RCC 7860 (cell line): ENCODE measurements at places on chromosomes 2 and 18.

- no peak for DNase-seq
Measured at GRCh38 chr2:215994911-215995310, 18.4 kb downstream of the MREG start.

DNA sequence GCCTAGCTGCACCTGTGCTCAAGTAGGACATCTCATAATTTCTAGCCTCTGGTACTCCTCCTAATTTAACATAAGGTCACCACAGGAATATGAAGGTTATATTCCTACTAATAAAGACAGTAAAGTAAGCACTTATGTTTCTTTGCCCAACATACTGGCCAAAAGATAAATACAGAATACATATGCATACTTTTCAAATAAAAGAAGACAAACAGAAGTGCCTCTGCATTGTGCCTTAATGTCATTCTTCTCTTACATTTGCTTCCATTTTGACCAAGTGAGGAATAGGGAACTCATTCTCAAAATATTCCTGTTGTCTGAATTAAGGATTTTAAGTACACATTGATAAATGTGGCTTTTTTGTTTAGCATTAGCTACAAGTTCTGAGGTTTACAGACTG lies 5.6 kb downstream of the BCL11A start:
- no peak for DNase-seq

DNA sequence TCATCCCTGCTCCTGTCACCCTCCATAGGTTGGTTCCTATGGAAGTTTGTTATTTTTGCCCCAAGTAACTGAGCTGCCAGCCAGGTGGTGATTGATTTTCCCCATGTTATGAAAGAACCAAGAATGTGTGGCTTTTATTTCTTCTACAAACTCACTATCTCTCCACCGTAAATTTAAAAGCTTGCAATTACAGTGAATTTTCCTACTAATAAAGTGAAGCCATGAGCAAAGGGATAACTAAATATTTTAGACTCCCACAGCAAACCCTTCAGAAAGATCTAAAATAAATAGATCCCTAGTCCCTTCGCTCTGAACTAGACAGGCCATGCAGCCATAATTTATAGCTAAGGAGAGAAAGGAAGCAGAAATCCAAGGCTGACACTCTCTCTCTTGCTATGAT lies 6.2 kb upstream of the KIAA2012 start:
- no peak for DNase-seq

GRCh38 chr18:47260120-47260923 lies 8.9 kb upstream of the SKOR2 start:
- DNase-seq, result no peak

GRCh38 chr18:25042641-25043051 lies 309.3 kb downstream of the ZNF521 start:
- no peak for DNase-seq

DNA sequence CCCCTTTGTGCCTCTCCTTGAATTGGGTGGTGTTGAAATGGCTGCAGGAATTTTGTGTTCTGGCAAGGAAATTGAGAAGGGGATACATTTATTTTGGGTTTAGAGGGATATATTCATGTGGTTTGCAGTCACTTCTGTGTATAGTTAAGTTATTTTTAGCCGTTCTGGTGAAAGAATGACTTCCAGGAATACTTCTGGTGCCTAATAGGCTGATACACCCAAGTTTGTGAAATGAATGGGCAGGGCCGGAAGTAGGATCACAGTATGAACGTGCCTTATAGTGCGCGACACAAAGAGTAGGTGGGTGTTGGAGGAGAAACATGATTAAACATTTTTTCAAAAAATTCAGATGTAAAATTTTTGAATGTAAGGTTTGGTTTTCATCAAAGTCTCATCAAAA lies 168.6 kb upstream of the ATP5MC3 start:
- DNase-seq, result no peak

DNA sequence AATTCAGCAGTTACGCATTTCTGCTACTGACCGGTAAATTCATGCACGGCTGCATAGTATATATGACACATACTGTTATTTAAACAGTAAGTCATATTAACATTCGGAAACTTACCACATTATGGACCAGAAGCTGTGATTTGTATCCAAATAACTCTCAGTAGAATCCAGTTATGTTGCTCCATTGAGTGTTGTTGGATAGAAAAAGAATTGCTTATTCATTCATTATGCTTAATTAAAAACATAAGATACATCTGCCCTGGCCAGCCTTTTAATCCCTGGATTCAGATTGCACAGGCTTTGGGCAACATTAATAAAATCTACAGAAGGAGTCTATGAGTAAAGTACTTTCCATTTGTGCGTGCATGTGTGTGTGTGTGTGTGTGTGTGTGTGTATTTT lies 111.3 kb downstream of the CPS1 start:
- DNase-seq, result no peak
